Dermis microvascular lymphatic vessel endothelial cell (primary cell): ENCODE measurements at places on chromosomes 13 and 19. TPM values are rescaled to one million over a fixed set of nuclear protein-coding genes. Genes with fewer than 3 reads are reported as not detected.

DNA sequence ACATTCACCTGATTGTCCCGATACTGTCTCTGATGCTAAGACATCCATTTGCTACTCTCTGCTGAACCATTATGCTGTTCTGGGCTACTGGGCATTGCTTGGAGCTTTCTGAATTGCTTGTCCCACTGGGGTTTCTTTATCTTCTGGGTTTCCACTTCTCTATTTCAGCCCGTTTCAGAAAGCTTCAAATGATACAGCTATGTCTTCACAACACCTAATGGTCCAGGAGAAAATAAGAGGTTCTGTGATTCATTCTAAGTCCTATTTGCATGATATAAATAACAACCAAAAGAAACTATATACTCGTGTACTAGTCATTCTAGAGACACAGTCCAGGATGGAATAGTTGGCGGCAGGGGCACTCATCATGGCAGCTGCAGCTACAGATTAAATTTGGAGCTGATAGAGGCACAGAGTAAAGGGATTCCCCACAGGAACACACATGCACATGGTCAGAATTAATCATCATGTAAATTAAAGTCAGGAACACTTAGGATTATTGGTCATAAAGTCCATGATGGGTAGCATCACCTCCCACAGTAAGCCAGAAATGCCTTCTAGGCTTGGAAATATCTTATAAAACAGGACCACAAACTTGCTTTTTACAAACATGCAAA, 33.3 kb upstream of the SCEL start:
- no peak for DNase-seq

DNA sequence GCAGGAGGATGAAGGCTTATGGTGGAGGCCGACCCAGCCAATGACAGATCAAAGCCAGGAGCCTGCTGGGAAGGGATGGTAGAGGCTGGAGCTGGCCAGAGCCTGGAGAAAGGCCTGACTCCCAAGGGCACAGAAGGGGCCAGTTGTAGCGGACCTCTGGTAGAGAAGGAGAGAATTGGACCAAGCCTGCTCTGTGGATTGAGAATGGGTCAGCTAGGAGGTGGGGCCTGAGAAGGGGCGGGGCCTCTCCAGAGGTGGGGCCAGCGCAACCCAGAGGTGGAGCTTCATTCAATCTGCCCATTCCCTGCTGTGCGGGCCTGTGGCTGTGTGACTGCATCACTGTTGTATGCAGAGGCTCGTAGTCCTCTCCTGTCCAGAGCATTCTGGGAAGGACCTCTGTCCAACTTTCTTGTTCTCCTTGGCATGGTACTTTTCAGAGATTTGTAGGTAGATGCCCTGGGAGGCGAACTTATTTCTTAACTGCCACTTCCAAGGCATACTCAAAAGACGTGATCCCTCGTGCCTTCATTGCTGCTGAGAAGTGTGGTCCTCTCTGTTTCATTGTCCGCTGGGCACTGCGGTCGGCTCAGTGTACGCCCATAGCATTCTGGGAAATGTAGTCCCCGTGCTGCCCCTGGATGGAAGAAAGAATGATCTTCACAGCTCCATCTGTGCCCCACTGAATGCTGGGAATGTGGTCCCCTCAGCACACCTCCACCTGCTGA, 6.7 kb downstream of the GRIN2D start:
- peak; percentile 82 for DNase-seq

- DNase-seq: no peak
Measured at GRCh38 chr19:50312967-50313811, 16.0 kb downstream of the KCNC3 start.

The DENND1C gene
- not detected in 2 replicates for total RNA-seq

The MIA gene
- not detected in 2 replicates for total RNA-seq

GRCh38 chr19:5394551-5395505, 54.2 kb upstream of the PTPRS start:
- DNase-seq: no peak

The SOX1 gene
- total RNA-seq: not detected in 2 replicates

GRCh38 chr19:10190026-10190425, 4.7 kb downstream of the DNMT1 start:
- no peak for DNase-seq

The VSTM2B gene
- not detected in 2 replicates for total RNA-seq

- no peak for DNase-seq
Measured at GRCh38 chr13:109215377-109215776, 571.0 kb downstream of the IRS2 start.

DNA sequence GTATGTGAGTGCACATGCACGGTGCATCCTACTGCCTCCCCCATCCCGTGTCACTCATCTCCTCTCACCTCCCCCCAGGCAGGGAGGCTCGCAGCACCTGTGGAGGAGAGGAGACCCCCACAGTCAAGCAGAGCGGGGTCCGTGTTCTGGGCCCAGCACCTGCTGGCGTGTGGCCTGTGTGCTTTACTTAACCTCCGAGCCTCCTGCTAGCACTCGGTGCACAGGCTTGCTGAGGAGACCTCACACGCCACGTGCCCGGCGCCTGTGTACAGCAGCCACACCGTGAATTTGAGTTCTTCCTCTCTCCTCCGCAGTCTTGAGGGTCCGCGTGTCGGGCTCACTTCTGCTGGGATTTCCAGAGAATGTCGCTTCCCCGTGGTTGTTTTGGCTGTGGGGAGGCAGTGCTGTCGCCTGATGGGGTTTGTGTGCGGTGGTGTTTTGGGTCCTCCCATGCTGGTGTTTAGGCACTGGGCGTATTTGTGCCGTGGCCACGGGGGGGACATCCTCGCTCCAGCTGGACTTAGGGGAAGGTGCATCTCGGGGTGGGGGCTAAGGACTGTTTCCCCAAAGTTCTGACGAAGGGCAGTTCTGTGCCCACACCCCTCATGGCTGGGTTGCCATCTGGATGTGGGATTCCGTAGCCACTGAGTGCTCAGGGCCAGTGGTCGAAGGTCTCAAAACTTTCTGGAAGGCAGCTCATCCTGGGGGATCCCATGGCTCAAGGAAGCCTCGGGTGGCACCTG, 34.8 kb upstream of the TMEM255B start:
- no peak for DNase-seq

DNA sequence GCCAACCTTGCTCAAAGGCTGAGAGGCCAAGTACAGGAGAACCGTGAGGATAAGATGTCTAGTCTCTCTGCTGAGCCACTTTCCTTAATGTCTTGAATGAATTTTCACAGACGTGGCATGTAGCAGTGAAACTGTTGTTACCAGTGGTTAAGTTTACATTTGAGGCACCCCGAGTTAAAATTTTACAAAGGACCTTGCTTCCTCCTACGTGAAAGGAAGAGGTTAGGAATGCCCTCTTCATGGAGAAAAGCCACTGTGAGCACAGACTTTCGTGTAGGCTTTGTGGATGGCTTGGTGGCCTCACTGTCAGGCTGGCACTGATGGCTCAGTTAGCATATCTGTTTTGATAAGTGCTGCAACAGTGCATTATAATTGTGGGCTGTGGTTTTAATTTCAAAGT, 2.7 kb downstream of the GJB2 start:
- DNase-seq: no peak

DNA sequence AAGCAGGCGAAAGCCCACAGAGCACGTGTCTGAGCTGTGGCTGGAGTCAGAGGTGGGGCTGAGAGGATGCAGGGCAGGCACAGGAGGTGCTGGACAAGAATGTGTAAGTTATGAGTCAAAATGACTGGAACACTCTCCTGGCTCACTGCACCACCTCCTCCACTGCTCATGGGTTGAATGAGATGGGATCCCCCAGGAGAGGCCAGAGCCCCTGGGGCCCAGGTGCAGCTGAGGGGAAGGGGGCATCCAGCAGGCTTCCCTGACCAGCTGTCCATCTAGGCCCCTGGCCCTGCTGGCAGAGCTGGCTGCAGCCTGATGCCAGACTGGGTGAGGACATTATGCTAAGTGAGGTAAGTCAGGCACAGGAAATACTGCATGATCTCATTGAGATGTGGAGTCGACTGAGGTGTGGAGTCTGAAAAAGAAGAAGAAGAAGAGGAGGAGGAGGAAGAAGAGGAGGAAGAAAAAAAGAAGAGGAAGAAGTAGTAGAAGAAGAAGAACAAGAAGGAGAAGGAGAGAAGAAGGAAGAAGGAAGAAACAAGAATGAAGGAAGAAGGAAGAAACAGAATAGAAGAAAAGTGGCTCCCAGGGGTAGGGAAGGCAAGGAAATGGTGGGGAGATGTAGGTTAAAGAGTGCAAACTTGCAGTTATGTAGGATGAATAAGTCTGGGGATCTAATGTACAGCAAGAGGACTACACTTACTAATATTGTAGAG, 747.4 kb downstream of the UQCRFS1 start:
- no peak for DNase-seq

- DNase-seq: no peak
Measured at GRCh38 chr19:23439623-23440022, 44.4 kb upstream of the ZNF91 start.

GRCh38 chr19:41869374-41869955, 7.6 kb upstream of the CD79A start:
- no peak for DNase-seq

The SYMPK gene
- total RNA-seq: 22.1 and 35.3 TPM in 2 replicates

The ZNF738 gene
- 4.4 and 5.0 TPM in 2 replicates for total RNA-seq

DNA sequence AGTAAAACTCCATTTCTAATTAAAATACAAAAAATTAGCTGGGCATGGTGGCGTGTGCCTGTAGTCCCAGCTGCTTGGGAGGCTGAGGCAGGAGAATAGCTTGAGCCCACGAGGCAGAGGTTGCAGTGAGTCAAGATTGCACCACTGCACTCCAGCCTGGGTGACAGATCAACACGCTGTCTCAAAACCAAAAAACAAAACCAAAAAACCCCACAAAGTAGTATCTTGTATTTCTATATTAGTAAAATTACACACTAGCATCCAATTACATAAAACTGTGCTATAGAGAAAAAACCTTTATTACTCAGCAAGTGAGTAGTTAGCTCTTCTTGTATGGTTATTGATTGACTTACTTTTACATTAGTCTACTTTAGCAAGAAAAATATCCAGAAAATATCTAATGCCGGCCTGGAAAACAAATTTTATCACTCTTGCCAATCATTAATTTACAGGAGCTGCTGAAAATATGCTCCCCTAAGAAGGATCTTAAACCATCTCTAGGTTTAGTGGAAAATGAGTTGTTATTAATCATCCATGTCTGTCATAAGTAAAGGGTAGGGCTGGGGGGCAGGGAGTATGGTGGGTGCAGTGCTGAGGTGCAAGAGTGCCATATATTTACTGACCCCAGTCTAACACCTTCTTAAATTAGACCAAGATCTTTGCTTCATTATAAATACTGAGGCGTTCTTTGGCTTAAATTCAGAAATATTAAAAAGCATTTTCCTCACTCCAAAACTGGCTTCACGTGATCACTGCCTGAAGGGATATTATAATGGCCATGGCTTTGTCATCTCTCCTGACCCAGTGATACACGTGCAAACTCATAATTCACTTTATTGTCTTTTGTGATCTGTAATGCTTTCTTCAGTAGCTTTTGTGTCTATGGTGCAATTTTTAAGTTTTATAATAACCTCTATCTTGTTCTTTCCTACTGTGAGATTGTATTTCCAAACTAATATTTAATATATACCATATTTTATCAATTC, 44.1 kb downstream of the UBL3 start:
- DNase-seq: no peak

DNA sequence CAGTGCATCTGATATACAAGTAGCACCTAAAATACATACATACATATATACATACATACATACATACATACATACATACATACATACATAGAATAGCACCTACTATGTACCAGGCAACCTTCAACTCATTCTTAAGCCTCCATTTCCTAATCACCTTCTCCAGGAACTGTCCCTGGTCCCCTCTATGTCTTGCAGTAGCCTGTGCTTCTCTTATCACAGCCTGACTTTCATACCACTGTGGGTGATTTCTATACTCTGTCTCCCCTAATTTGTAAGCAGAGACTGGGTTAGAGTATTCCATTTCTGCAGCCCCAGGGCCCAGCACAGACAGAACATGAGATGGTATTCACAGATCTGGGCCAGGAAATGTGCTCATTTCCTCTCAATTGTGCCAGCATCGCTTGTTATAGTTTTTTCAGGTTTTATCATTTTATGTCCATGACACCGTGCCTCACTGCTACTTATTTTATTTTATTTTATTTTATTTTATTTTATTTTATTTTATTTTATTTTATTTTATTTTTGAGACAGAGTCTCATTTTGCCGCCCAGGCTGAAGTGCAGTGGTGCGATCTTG, 14.2 kb upstream of the COLGALT1 start:
- DNase-seq: no peak

The NCR1 gene
- total RNA-seq: not detected in 2 replicates

DNA sequence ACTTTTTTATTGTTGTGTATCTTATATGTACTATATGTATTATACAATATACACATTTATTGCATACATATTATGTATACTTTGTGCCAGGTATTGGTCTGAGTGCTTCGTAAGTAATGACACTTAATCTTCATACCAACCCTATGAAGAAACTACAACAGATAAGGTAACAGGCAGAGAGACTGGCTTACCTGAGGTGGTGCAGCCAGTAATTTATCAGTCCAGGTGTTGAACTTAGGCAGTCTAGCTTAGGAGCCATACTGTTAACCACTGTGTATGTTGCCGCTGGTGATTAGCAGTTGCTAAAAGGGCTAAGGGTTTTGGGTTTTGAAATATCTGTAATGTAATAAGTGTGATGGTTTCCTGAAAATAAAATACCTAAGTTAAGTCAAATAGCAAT, 53.6 kb upstream of the KCTD4 start:
- DNase-seq: no peak

The MCEMP1 gene
- total RNA-seq: not detected in 2 replicates
